ENCODE measurements at places on chromosomes 7 and 10.
A peak's percentile ranks its signal among the peaks of the same experiment; 100 is the strongest.

GRCh38 chr7:102891693-102892261 lies 21.0 kb upstream of the LRRC17 start:
- peak; percentile 70 for DNase-seq

GRCh38 chr10:116620423-116621400 lies at the start of gene PNLIPRP2:
PNLIPRP2 (plus strand) TSS chr10:116620953.
- no peak for DNase-seq

GRCh38 chr7:2794836-2795636 lies 49.1 kb downstream of the GNA12 start:
- DNase-seq: no peak

DNA sequence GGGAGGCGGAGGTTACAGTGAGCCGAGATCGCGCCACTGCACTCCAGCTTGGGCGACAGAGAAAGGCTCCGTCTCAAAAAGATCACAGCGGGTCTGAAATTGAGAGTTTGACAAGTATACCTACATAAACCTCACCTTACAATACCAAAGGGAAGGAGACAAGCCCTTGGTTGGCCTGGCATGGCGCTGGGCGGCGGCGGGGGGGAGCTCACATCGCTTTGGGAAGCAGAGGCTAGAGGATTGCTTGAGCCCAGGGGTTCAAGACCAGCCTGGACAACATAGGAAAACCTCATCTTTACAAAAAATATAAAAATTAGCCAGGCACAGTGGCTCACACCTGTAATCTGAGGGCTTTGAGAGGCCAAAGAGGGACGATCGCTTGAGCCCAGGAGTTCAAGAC lies 1.1 kb upstream of the ARPC1A start:
- DNase-seq: no peak

GRCh38 chr7:23121165-23121564 lies 15.6 kb downstream of the KLHL7 start:
- no peak for DNase-seq

- DNase-seq: no peak
Observed at GRCh38 chr7:520503-521161, 986 bp upstream of the PDGFA start.

DNA sequence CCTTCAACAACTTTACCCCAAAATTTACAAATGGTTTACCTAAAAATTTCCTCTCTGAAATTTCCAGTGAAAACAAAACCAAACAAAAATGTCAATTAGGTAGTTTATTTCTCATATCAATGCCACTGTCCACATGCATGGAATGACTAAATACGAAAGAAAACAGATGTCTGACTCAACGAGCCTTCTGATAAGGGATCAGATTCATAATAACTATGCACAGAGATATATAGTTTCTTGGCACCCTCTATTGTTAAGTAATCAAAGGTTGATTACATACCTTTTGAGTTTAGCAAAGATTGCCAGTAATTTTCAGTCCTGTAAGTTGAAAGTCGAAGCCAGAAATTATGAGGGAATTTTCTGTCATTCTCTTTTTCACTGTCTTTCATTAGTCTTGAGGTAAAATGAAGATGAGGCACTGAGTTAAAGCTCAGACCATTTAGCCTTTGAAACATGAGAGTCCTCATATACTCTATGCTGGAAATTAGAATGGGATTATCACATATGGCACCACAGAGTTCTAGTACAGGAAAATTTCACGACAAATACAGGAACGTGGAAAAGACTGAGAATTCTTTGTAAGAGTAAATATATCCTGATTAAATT lies 519.1 kb upstream of the ANKRD30A start:
- DNase-seq: no peak

- DNase-seq: no peak
Observed at GRCh38 chr10:31867646-31868045, 61.0 kb downstream of the ARHGAP12 start.

DNA sequence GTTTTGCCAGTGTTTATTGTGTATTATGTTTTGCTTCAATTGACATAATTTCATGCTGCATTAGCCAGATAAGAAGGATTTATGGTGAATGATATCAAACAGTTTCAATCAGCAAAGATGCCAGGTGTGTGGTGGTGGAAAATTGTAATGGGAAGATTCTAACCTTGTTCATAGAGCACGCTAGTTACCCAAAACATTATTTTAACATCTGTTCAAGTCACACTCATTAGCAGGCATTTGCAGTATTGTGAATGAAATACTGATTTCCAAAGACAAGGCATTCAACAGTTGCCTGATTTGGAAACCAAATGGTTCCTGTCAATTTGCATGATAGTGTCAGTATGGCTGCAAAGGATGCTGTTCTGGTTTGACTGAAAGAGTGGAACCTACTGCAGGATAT lies 129.7 kb downstream of the EPC1 start:
- DNase-seq: no peak

- no peak for DNase-seq
Observed at GRCh38 chr7:156889089-156889488, 3.9 kb downstream of the LMBR1 start.

DNA sequence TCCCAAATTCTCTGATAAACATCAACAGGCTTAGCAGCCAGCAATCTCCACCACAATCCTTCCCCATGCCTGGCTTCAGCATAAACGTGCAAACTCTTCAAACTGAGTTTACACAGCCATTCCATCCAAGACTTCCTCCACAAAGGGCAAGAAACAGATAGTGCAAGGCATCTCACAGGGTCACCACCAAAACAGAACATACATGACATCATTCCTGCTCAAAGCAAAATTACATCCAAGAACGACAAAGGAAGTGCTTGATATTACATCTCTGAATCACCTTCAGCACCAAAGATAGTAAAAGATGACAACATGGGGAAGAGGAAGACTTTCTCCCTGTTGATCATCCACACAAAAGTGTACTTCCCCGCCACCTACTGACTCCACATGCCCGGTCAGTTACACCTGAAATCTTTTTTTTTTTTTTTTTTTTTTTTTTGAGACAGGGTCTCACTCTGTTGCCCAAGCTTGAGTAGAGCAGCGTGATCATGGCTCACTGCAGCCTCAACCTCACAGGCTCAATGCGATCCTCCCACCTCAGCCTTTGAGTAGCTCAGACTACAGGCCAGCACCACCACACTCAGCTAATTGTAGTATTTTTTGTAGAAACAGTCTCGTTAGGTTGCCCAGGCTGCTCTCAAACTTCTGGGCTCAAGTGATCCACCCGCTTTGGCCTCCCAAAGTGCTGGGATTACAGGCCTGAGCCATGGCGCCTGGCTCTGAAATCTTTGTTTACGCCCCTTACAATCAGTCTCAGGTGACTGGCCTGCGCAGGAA lies 127.5 kb downstream of the PARD3 start:
- no peak for DNase-seq

DNA sequence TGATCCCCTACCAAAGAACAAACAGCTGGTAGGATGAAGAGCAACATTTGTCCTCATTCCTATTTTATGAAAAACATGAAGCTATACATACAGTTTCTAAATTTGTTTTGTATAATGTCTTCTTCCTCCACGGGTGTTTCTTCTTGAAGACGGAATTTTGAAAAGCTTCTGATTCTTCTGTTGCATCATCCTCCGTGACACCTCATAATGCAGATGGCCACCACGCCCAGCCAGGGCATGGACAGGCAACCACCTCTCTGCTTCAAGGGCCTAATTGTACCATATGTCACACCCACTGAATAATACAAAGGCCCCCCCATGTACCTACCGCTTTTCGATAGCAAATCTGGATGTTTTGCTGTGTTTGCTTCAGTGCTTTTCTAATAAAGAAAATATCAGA lies at the start of gene SUN3:
Gene SUN3 (minus strand): TSS at position 170 of the 400 bp plus-strand sequence. CDS start 169 bp downstream, at position 1.
- no peak for DNase-seq

GRCh38 chr7:24665564-24666294 lies 91.5 kb downstream of the GSDME start:
- peak; percentile 47 for DNase-seq

DNA sequence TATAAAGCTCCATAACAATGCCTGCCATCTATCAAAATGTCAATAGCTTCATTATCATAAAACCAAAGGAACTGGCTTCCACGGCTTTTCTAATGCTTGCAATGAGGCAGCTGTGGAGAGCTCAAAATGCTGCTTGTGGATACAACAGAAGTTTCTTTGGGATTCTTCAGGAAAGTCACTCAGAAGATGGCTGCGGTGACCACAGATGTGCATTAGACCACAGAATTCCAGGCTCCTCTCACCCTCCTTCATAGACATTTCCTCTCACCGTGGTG lies 77.2 kb downstream of the CDCA7L start:
- DNase-seq: no peak

DNA sequence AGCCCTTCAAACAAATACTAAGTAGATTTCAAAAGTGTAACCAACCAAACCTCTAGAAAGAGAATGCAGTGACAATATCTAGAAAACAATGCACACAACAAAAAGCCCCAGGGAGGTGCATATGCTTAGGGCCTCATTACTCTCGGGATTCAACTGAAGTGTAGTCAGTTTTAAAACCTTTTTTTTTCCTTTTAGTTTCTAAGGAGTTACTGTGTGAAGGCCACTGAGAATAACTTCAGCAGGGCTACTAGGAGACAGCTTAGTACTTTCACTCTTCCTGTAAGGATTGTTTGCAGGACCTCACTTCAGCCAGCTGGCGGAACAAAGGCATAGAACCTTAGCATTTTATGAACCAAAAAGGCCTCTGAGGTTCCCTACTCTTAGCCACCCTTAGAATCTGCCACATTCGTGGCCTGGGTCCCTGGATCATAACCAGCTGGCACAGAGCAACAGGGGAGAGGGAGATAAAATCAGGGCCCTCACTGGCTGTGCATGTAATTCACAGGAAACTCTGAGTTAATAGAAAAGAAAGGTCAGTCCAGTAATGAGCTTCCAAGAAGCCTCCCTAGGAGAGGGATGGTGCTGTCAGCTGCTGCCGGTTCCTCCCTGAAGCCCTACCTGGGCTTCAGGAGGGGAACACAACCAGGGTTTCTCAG lies 3.6 kb downstream of the VOPP1 start:
- no peak for DNase-seq

DNA sequence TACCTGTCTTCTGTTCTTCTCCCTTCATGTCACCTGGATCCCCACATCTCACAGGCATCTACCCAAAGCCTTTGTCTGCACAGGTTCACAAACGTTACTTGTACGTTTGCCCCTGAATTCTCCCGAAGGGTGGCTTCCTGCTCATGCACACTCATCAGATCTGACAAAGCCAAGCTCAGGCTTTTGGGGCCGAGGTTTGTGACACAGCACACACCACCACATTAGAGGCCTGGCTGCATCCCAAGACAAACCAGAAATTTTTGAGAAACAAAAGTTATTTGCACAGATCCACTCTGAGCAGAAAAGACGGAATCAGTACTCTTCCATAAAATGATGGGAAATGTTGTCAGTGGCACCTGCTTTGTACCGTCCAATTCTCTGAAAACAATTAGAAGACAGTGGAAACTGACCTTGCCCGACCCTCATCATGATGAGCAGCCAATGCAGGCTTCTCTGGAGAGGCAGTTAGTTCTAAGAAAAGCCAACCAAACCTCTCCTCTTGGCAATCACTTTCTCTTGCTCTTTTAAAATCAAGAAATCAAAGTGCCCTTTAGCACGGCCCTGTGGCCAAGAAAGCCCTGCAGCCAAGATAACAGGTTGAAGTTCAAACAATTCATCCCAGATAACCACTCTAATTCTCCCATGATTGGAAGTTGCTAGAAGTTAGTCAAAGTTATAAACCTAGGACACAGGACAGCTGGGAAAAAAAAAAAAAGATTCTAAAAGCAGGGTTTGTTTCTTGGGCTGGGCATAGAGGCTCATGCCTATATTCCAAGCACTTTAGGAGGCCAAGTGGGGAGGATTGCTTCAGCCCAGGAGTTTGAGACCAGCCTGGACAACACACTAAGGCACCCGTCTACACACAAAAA lies 13.6 kb upstream of the SVIL start:
- no peak for DNase-seq

GRCh38 chr7:140607441-140607989 lies 33.1 kb downstream of the DENND2A start:
- DNase-seq: no peak

- no peak for DNase-seq
Observed at GRCh38 chr7:151688236-151688780, 168.6 kb upstream of the RHEB start.

- no peak for DNase-seq
Observed at GRCh38 chr10:6598679-6599078, 18.6 kb upstream of the PRKCQ start.

GRCh38 chr7:137302081-137302480 lies 41.5 kb downstream of the PTN start:
- DNase-seq: no peak

DNA sequence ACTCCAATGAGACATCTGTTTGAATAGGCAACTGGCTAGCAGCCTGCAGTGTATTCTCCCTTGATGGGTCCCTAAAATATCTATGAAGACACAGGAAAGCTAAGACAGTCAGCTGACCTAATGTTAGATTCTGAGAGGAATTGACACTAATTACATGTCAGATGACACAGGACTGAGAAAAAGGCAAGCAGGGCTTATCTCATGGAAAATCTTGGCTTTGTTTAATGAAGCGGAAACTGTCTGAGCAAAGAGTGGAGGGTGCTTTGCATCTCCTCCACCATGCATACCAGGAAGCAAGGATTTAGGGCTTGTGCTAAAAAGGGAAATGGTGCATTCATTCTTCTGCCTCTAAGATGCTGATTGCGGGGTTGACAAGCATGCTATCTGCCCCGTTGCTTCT lies 135.5 kb upstream of the GLI3 start:
- DNase-seq: no peak

DNA sequence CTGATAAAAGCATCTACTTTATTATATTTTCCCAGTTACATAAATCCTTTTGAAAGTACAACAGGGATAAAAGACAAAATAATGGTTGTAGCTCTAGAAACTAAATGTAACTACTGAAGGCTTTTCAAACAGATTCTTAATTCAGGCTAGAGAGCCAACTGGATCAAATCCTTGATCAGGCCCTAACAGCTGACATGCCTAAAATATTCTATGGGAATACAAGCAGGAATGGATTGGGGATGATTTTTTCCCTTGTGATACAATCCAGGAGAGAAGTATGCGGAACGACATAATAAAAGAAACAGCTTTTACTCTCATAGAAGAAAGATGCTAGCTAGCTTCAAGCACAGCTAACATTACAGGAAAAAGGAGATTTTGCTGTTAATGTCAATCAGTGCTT lies 49.0 kb downstream of the NT5C2 start:
- DNase-seq: no peak

GRCh38 chr10:78450239-78450638 lies 416.6 kb downstream of the RPS24 start:
- DNase-seq: no peak

DNA sequence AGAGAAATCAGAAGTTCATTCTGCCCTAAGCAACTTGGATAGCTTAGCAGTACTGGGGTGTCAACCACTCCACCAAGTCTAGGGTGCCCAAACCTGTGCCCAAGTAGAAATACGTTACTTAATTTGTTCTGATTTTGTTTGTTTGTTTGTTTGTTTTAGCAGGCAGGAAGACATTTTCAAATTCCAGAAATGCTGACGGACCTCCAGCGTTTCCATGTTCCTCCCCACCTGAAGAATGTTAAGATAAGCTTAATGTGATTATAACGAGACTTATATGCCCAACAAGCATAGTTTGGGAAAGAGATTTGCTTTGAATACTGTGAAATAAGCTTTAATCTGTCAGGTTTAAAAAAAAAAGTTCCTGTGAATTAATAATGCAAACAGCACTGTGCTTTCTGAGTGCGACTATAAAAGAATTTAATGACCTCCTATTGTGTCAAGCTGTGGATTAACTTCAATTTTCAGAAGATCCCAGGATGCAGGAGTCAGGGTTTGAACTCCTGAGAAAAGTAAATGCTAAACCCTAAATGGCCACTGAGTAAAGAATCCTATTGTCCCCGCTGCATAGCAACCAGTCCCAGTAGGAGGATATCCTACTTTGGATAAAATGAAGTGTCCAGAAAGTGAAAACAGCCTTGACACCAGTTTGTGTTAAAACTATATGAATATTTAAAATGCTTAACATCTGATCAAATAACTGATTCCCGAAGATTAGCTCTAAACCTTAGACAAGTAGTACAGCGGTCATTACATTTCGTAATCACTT lies 56.5 kb downstream of the LYZL1 start:
- peak; percentile 1 for DNase-seq
